ENCODE measurements at places on chromosomes 3 and 15. TPM values are rescaled to one million over a fixed set of nuclear protein-coding genes. Genes with fewer than 3 reads are reported as not detected.
A peak's percentile ranks its signal among the peaks of the same experiment; 100 is the strongest.

- H3K27ac ChIP-seq, result no peak overlapping the region
- H3K36me3 ChIP-seq, result no peaks in the 10 kb centered on the region
These were observed 213.7 kb downstream of the DIPK2A start for GRCh38 chr3:144185276-144185675.

GRCh38 chr3:191774485-191774884 is 313.5 kb downstream of the PYDC2 start:
- H3K27ac ChIP-seq, result peak overlapping the region; percentile 65
- peaks cover 7% of the 10 kb centered on the region for H3K4me1 ChIP-seq
- DNase-seq, result peak; percentile 97
- H3K36me3 ChIP-seq, result no peaks in the 10 kb centered on the region
- no peaks in the 10 kb centered on the region for H3K27me3 ChIP-seq

- H3K4me1 ChIP-seq, result no peaks in the 10 kb centered on the region
- DNase-seq, result no peak
- no peaks in the 10 kb centered on the region for H3K36me3 ChIP-seq
- H3K27ac ChIP-seq, result no peak overlapping the region
- no peak overlapping the region for H3K4me3 ChIP-seq
These were observed 98.9 kb upstream of the SLC6A6 start for GRCh38 chr3:14303336-14304100.

DNA sequence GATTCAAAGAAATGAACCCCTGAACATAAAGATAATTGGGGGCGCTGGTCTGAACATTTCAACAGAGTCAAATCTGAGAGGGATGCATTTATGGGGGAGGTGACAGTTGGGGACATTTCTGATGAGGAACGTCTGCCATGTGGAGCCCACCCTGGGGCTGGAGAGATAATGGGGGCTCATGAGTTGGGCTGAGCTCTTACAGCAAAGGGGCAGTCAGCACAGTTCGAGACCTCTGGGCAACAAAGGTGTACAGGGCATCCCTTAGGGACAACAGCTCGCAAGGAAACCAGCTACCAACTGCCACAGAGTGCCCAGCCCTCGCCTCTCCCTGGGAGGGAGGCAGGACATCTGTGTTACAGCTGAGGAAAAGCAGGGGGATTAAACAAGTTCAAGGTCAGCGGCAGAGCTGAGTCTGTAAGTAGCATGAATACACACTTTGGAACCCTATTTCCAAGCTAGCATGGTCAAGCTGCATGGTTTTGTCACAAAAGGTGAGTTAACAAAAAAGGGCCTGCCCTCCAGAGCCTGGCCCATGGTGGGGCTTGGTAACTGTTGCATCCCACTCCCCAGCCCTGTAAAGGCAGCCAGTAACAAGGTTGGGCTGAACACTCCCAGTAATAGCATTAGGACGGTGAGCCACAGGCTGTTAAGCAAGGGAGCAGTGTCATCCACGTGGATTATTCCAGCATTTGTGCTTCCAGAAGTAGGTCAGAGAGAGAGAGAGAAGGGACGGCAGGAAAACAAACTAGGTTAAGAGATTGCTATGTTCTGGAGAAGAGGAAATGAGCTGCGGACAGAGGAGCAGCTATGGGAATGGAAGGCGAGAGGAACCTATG is 4.3 kb downstream of the GNB5 start:
- no peak overlapping the region for H3K27ac ChIP-seq
- H3K4me1 ChIP-seq, result no peaks in the 10 kb centered on the region
- DNase-seq, result no peak
- H3K27me3 ChIP-seq, result no peaks in the 10 kb centered on the region
- no peaks in the 10 kb centered on the region for H3K36me3 ChIP-seq
- H3K4me3 ChIP-seq, result no peak overlapping the region

DNA sequence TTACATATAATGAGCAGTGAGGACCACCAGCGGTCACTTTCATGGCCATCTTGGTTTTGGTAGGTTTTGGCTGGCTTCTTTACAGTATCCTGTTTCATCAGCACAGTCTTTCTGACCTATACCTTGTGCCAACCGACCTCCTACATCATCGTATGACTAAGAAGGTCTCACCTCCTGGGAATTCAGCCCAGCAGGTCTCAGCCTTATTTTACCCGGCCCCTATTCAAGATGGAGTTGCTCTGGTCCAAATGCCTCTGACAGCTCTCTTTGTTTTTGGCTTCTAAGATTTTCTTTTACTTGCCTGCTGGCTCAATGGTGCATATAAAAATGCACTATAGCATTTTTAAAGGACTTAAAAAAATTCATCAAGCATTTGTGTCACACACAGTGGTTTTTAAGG is 3.2 kb upstream of the MME start:
- H3K4me3 ChIP-seq, result no peak overlapping the region
- H3K27me3 ChIP-seq, result peaks cover 55% of the 10 kb centered on the region
- H3K27ac ChIP-seq, result no peak overlapping the region
- H3K4me1 ChIP-seq, result peaks cover 4% of the 10 kb centered on the region

DNA sequence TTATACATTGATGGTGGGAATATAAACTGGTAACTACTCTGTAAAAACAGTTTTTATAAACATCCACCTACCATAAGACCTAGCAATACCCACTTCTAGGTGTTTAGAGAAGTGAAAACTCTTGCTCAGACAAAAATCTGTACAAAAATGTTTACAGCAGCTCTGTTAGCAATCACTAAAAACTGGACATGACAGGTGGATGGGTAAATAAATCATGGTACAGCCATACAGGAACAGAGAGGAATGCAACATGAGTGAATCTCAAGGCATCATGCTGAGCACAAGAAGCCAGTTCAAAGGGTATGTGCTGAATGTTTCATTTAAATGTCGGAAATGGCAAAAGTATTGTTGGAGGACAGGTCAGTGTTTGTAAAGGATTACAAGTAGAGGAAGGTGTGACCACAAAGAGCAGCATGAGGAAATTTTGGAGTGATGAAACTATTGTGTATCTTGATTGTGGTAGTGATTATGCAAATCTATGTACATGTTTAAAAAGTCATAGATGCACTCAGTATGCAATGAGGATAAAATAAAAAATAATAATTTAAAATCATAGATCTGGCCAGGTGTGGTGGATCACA is 2.8 kb upstream of the RNU5A-1 start:
- no peaks in the 10 kb centered on the region for H3K27me3 ChIP-seq
- H3K27ac ChIP-seq, result no peak overlapping the region
- no peaks in the 10 kb centered on the region for H3K36me3 ChIP-seq
- H3K4me1 ChIP-seq, result peaks cover 4% of the 10 kb centered on the region

GRCh38 chr3:149042789-149043386 is 43.4 kb downstream of the HLTF start:
- DNase-seq, result no peak
- H3K27ac ChIP-seq, result no peak overlapping the region
- peaks cover 3% of the 10 kb centered on the region for H3K4me1 ChIP-seq

DNA sequence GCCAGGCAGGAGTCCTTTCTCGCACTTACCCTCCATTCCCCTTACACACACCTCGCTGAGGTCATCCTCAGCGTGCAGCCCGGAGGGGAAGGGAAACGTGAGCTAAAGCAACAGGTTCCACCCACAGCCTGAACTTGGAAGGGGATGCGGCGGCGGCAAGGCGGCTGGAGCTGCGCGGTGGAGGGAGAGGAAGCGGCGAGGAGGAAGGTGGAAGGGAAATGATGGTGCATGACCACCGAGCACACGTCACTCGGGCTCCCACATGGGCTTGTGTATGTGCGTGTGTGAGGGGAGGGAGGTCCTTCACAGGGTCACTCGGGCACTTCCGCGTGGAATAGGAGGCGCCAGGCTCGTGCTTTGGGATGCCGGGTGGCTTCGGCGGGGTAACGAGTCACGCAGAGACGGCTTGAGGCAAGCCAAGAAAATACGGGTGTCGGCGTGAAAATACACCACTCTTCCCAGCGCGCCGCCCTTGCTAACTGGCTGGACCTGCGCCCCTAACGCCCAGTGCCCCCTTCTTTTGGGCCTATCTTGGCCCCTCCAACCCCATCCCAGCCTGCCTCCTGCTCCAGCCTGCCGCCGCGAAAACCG is 225.5 kb upstream of the IL12A start:
- H3K4me3 ChIP-seq, result peak overlapping the region; percentile 64
- peaks cover 10% of the 10 kb centered on the region for H3K27me3 ChIP-seq
- no peak overlapping the region for H3K27ac ChIP-seq
- peak; percentile 21 for DNase-seq

- no peak overlapping the region for H3K27ac ChIP-seq
- no peak overlapping the region for H3K4me3 ChIP-seq
- H3K27me3 ChIP-seq, result peaks cover 29% of the 10 kb centered on the region
- no peaks in the 10 kb centered on the region for H3K4me1 ChIP-seq
These were observed 408.2 kb upstream of the THBS1 start for GRCh38 chr15:39172380-39173281.

DNA sequence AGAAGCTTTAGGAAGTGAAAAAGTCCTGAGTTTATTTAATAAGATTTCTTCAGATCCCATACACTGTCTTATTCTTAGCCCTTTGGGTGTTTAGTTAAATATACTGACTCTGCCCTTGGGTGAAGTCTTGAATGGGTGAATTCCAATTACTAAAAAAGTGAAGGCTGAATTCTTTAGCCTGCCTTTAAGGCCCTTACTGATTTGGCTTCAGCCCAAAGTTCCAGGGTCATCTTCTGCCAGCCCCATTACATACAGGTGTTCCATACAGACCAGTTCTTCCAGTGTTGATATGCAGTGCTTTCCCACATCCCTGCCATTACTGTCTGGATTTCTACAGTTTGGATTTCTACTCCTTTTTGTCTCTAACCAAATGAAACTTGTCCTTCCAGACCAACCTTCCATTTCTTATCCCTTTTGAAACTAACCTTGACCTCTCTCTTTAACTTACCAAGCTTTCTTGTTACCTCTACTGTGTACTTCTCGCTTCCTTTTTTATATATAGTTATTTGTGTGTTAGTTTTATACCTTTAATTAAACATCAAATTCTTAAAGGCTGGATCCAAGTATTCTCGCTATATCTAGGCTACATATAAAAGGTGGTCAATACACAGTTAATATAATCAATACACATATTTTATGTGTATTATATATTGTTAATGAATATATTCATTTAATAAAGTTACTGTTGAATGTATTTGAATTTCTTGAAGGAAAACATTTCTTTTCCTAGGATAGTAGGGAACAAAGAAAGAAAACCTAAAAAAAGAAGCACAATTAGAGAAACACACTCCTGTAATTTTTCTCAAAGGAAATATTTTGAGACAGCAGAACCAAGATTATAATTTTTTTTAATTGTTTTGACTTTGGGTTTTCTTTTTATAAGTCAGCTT is 15.0 kb downstream of the MBNL1 start:
- H3K4me1 ChIP-seq, result peaks cover 36% of the 10 kb centered on the region
- H3K27ac ChIP-seq, result no peak overlapping the region
- H3K4me3 ChIP-seq, result no peak overlapping the region
- no peaks in the 10 kb centered on the region for H3K27me3 ChIP-seq
- no peak for DNase-seq

DNA sequence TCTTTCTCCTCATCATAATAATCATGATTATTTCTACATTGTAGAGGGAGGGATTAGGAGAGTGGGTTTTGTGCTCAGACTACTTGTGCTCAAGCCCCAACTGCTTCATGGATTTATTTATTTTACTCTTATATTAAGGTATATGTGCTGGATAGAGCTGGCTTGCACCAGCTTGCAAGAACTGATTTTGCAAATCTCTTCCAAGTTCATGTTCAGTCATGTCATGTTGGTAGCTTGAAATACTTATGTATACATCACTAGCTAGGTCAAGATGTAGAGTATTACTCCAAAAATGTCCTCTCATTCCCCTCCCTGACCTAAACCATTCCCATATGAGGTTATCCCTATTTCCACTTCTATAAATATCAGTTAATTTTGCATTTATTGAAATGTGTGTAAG is 293.9 kb upstream of the RBMS3 start:
- peaks cover 6% of the 10 kb centered on the region for H3K4me1 ChIP-seq
- no peaks in the 10 kb centered on the region for H3K36me3 ChIP-seq
- no peak overlapping the region for H3K27ac ChIP-seq
- no peaks in the 10 kb centered on the region for H3K27me3 ChIP-seq
- DNase-seq, result no peak
- H3K4me3 ChIP-seq, result no peak overlapping the region

DNA sequence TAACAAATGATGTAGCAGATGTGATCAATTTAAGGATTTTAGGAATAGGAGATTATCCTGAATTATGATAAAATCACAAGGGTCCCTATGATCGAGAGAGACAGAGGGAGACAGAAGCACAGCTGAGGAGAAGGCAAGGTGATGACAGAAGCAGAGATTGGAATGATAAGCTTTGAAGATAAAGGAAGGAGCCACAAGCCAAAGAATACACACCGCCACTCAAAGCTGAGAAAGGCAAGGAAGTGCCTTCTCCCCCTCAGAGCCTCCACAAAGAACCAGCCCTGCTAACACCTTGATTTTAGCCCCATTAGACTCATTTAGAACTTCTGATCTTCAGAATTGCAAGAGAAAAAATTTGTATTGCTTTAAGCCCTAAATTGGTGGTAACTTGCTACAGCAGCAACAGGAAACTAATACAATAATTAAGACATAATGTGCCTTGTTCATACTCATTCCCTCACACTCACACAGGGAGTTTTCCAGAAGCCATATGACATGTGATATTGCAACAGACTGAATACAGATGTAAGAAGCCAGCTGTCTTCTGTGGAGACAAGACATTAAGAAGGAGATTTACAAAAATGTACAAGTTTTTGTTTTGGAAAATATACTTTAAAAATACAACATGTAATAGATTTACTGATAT is 38.2 kb downstream of the TRANK1 start:
- H3K27ac ChIP-seq, result peak overlapping the region; percentile 31
- no peaks in the 10 kb centered on the region for H3K36me3 ChIP-seq

The MGLL gene
- total RNA-seq, result 0.90 TPM

The PLD1 gene
- total RNA-seq, result 4.6 TPM
